ENCODE measurements at places on chromosomes 12 and 14. TPM values are rescaled to one million over a fixed set of nuclear protein-coding genes. Genes with fewer than 3 reads are reported as not detected.

AQP6 gene
- not detected for total RNA-seq

DNA sequence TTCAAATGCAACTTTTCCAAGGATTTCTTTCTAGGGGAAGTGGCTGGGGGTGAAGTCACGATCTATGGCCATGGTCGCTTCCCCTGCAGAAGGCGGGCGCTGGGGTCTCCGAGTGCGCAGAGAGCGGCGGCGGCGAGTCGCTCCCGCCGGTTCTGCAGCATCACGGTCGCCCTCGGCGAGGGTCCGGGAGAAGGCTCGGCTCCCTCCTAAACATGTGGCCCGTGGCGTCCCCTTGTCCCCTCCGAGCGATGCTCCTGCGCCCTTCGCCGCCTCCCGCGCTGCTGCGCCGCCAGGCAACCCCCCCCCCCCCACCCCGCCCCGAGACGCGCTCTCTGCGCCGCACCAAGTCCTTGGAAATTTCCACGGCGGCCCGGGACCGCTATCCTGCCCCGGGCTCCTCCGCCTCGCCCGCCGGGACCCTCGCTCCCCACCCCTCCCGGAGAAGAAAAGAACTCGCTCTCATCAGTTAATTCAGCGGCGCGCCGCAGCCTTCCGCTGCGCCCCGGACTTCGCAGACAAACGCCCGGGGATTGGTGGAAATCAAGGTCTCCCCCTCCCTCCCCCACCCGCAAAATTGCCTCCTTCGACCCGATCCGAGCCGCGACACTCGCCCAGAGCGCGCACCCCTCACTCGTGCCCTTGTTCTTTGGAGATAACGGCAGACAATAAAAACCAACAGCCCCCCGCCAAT is at the start of gene ST8SIA1:
Gene ST8SIA1 (minus strand): TSS at position 298 of the 691 bp plus-strand sequence. CDS start 475 bp downstream, outside the sequence.
- peak; percentile 8 for DNase-seq

DNA sequence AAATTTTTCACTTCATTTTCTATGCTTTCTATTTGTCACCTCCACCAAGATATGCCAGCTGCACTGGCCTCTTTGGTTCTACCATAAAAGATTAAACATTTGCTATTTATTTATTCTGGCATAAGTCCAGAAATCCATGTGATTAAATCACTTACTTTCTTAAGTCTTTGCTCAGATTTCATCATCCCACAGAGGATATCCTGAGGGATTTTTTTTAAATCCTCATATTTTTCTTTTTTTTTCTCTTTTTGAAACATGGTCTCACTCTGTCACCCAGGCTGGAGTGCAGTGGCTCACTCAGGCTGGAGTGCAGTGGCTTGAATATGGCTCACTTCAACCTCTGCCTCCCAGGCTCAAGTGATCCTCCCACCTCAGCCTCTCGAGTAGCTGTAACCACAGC is 645.4 kb upstream of the ATXN7L3B start:
- DNase-seq = peak; percentile 4

IRAK3 gene
- total RNA-seq = 2.6 TPM

DNA sequence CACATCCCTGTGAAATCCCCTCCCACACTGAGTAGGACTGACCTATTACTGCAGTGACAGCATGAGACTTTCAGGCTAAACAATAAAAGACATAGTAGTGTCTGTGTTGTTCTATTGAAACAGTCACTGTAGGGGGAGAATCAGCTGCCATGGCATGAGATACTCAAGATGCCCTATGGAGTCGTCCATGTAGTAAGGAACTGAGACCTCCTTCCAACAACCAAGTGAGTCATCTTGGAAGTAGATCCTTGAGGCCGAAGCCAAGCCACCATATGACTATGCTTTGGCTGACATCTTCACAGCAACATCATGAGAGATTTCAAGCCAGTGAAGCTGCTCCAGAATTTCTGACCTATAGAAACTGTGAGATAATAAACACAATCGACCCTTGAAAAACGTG is 12.1 kb upstream of the LRP6 start:
- DNase-seq = no peak

GRCh38 chr14:99760817-99761216 is 32.4 kb upstream of the EML1 start:
- DNase-seq = no peak

- peak; percentile 7 for DNase-seq
Measured at GRCh38 chr14:92254786-92255185, 68.2 kb upstream of the SLC24A4 start.

DNA sequence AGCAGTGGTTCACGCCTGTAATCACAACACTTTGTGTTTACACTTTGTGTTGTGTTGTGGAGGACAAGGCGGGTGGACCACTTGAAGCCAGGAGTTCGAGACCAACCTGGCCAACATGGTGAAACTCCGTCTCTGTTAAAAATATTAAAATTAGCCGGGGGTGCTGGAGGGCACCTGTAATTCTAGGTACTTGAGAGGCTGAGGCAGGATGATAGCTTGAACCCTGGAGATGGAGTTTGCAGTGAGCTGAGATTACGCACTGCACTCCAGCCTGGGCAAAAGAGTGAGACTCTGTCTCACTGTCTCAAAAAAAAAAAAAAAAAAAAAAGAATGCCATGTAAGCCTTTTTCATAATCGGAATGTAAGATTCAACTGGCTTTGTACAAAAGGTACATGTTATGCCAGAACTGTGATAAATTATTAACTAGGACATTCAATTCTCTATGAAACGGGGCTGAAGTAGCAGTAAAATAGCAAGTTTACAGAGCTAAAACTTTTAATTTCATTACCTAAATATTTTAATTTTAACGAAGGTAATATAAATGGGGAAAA is 13.9 kb upstream of the PITPNM2 start:
- no peak for DNase-seq

DNA sequence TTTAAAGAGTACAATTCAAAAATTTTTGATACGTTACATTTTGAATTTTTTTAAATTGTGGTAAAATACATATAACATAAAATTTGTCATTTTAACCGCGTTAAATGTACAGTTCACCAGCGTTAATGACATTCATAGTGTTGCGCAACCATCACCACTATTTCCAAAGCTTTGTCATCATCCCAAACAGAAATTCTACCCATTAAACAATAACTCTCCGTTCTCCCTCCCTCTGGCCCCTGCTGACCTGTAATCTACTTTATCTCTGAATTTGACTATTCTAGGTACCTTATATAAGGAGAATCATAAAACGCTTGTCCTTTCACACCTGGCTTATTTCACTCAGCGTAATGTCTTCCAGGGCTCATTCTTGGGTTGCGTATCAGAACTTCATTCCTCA is 69.1 kb upstream of the DYNC1H1 start:
- DNase-seq = no peak

GRCh38 chr14:98592611-98593170 is 679.3 kb downstream of the BCL11B start:
- DNase-seq = no peak

TAS2R46 gene
- total RNA-seq = 4.2 TPM
